AG20443 (cell line): ENCODE measurements at places on chromosomes 13 and 19.

DNA sequence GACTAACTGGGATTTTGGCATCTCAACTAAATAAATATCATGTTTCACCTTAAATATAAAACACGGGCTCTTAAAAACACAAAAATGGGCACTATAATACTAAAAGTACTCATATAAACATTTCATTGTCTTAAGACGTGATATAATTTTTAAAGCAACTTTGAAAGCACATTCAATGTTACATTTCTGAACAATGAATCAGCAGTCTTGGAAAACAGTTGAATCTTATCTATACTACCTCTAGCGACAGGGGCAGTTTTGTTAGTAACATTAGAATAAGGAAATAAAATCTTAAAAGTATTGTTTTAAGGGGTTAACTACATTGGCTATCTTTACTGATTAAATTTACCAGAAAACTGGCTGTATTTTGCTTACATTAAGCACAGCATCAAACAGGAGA, 156.9 kb downstream of the UGGT2 start:
- DNase-seq = no peak

DNA sequence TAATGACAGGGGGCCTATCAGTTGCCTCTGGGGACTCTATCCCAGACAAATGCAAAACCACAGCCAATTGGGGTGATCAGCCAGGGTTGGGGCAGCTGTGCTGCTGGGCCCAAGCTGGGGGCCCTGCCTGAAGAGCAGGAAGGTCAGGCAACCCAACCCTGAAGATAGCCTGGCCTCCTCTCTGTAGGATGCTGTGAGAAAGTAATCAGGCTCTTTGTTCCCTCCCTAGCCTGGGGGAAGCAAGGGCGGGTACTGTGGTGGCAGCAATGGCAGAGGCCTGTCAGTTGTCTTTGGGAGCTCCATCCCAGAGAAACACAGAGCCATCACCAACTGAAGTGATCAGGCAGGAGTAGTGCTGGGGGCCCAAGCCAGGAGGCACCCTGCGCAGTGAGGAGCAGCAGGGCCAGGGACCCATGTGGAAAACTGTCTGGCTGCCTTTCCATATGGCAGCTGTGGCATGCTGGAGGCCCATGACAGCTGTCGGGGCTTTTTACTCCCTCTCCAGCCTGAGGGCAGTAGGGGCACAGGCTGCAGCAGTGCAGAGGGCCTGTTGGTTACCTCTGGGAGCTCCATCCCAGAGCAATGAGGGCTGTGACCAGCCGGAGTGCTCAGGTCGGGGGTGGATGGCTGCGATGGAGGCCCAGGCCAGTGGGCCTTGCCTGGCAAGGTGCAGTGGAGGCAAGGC, 73.6 kb upstream of the ATP12A start:
- no peak for DNase-seq

- DNase-seq = no peak
These were observed 20.4 kb upstream of the GNA15 start for GRCh38 chr19:3115411-3115810.

DNA sequence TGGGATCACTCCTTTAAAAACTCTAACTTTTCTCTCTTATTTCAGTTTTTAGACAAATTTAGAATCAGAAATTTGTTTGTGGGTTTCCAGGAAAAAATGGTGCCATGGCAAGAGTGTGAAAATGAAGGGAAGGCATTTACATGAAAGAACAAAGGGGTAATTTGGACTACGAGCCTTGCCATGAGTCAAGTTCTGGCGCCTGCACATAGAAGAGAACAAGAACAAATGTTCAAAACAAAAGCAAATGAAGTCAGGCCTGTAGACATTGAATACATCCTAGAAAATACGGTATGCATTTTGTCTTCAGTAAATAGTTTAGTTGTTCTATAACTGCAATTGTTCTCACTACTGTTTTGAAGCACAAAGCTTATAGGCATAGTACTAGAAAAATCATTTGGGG, 1390.5 kb downstream of the EFNB2 start:
- DNase-seq = no peak

DNA sequence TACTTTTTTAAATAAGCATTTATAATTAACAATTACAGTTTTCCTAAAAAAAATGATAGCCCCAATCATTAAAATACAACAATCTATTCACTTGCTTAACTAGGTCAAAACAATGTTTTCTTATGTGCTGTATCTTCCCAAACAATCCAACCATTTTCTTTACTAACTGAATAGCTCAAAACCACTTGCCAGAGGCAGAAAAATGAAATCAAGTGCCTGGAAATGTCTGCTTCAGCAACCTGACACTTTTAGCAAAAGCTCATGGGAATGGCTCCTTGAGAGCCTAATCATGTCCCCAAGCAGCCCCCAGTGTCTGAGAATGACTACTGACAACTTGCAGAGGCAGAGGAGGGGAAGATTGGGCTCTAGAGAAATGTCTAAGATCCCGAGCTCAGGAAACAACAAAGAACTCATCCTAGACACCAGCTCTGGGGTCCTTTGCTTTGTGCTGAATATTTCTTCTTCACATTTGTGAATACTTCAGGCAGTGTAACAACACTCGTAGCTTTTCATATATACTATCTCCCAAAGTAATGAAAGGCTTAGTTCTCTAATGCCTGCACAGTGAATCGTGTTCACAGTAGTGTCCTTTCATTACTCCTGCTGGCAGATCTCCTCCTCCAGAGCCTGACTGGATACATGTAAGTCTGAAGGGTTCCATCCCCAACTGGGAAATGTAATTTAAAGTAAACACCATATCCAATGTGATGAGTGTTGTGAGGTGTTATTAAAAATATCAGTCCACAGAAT, 280.0 kb downstream of the LHFPL6 start:
- no peak for DNase-seq

- peak; percentile 97 for DNase-seq
These were observed at the start of gene RAD23A for GRCh38 chr19:12945479-12946091. TSS of gene RAD23A (plus strand) at chr19:12945862. CDS start at chr19:12945949, 87 bp downstream.

DNA sequence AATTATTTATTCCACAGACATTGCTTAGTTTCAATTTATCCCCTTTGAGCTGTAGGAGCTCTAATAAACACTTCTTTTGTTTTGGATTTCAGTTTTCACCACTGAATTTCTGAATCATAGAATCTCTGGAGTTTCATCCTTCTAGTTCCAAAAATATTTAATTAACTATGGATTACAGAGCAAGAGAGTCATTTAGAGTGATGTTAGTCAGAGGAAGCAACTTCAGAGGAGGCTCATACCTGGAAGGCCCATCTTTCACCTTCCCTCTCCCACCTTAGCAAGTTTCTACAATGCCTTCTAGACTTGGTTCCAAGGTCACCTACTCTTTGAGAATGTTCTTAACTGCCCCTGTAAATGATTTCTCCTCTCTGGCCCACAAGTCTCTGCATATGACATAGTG, 353.2 kb downstream of the SPRY2 start:
- DNase-seq = no peak

GRCh38 chr13:43697323-43697722, 89.4 kb downstream of the ENOX1 start:
- no peak for DNase-seq

DNA sequence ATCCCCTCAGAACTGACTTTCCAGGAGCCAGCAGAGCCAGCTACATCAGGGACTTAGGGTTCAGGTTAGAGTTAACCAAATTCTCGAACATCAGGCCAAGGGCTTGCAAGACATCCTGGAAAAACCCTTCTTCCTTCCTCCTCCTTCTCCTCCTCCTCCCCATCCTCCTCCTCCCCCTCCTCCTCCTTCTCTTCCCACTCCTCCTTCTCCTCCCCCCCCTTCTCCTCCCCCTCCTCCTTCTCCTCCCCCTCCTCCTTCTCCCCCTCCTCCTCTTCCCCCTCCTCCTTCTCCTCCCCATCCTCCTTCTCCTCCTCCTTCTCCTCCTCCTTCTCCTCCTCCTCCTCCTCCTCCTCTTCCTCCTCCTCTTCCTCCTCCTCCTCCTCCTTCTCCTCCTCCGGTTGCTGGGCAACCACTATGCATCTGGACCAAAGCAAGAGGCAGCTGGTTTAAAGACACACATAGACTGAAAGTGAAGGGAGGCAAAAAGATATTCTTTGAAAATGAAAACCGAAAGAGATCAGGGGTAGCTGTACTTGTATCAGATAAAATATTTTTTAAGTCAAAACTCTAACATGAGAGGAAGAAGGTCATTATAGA, 5.9 kb upstream of the CCL25 start:
- no peak for DNase-seq

DNA sequence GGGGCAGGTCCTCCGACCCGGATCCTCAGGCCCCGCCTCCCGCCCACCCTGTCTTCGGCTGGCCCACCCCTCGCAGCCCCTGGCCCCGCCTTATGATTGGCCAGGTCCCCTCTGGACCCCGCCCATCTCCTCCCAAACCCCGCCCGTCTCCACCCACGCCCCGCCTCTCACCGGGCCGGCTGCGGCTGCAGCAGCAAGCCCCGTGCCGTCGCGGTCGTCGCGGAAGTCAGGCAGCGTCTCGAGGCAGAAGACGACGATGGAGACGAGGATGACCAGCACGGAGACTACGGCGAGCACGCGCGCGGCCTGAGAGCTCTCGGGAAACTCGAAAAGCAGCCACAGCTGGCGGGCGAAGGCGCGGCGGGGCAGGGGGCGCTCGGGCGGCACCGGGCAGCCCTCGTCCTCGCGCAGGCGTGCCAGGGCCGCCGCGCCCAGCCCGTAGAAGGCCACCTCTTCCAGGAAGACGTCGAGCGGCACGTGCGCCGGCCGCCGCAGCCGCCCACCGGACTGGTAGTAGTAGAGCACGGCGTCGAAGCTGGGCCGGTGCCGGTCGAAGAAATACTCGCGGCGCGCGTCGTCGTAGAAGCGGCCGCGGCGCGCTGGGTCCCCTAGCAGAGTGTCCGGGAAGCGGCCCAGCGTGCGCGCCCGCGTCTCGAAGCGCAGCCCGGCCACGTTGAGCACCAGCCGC, 495 bp downstream of the KCNA7 start:
- DNase-seq = no peak

GRCh38 chr19:4555657-4556561, 3.6 kb downstream of the SEMA6B start:
- no peak for DNase-seq

DNA sequence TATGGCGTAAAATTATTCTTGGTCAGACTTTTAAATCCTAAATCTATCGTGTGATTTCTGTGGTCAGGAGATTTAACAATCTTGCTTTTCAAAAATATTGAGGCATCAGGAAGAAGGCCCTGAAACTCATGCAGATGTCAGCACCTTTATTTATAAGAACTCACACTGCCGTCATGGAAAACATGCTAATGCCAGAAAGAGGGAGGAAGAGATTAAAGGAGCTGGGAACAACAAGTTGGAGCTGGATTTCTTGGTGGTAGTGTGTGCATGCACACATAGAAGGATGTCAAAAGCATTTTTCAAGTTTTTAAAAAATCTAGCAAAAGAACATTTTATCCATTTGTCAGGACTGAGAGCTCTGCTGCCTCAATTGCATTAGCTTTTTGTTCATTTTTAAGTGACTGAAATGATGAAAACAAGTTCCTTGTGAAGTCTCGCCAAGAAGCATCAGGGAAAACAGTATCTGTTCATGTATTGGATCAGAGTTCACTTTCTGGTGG, 342.5 kb downstream of the SPRY2 start:
- no peak for DNase-seq
